Activated T-cell treated with anti-CD3 and anti-CD28 coated beads, Interleukin-2, amount 50 U/mL, for 4 hours (primary cell): ENCODE measurements at places on chromosomes 3 and 15.

DNA sequence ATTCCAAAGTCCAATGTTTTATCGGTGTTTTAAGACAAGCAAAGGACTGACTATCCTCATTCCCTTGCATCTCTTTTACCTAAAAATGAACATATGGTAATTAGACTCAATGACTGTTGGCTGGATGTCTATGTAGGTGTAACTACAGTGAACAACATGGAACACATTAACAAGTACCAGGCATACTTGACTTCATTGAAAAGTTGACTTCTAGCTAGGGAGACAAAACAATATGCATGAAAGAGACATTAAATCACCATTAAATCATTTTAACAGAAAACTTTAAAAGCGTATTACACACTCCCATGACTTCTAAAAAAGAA lies 34.3 kb upstream of the ANPEP start:
- no peak for DNase-seq

GRCh38 chr3:48344867-48345507 lies 11.5 kb upstream of the SPINK8 start:
- no peak for DNase-seq

DNA sequence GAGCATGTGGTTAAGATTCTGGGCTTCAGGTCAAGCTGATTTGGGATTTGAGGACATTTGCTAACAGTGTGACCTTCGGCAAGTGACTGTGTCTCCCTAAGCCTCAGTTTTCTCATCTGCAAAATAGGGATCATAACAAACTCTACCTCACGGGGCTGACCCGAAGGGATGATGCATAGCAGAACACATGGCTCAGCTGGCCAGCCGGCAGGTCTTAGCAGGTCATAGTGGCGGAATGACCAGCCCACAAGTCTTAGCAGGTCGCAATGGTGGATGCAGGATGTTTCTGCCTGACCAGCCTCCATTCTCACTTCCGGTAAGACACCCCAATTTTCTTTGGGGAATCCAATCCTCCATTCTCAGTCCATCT lies 63.3 kb downstream of the IQSEC1 start:
- DNase-seq, result no peak

GRCh38 chr3:144028798-144029411 lies 57.3 kb downstream of the DIPK2A start:
- no peak for DNase-seq

DNA sequence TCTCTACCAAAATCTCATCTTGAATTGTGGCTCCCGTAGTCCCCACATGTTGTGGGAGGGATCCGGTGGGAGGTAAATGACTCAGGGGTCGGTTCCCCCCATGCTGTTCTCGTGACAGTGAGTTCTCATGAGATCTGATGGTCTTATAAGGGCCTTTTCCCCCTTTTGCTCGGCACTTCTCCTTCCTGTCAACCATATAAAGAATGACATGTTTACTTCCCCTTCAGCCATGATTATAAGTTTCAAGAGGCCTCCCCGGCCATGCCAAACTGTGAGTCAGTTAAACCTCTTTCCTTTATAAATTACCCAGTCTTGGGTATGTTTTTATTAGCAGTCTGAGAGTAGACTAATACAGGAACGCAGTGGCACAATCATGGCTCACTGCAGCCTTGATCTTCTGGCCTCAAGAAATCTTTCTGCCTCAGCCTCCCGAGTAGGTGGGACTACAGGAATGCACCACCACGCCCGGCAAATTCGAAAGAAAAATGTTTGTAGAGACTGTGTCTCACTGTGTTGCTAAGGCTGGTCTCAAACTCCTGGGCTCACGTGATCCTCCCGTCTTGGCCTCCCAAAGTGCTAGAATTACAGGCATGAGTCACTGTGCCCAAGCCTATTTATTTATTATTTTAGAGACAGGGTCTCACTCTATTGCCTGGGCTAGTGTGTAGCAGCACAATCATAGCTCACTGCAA lies 101.0 kb downstream of the ATP10A start:
- no peak for DNase-seq

DNA sequence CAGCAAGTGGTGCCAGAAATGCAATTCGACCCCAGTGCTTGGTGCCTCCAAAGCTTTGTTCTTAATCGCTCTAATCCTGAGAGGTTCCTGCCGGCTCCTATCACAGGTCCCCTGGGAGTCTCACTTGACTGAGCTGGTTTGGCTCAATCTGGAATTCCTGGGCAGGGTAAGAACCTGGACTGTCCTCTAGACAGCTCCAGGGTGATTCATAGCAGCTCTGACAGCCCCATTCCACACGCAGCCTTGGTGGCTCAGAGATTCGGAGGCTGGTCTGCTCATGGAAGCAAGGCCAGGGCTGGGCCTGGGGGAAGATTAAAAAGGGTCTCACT lies 37.9 kb downstream of the MYO5C start:
- no peak for DNase-seq

DNA sequence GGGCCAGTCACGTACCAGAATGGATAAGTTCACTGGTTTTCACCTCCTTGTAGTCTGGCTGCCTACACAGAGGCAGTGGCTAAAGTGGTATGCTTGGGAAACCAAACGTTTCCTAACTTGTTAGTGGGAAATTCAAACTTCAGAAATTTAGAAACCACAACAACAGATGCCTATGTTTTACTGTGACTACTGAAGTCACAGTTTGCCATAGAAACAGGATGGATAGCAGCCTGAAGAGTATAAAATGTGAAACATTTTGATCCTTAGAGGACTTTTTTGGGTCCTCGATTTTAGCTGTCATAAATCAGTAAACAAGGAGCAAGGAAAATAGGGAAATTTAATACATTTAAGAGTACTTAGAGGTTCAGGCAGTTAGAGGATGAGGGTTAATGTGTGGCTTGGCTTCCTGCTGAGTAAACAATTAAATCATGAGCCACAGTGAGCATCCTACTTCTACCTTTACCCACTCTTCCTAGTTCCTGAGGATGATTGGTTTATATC lies 48.6 kb downstream of the CMSS1 start:
- DNase-seq, result no peak

GRCh38 chr3:102089904-102090720 lies 240.8 kb downstream of the NFKBIZ start:
- no peak for DNase-seq

DNA sequence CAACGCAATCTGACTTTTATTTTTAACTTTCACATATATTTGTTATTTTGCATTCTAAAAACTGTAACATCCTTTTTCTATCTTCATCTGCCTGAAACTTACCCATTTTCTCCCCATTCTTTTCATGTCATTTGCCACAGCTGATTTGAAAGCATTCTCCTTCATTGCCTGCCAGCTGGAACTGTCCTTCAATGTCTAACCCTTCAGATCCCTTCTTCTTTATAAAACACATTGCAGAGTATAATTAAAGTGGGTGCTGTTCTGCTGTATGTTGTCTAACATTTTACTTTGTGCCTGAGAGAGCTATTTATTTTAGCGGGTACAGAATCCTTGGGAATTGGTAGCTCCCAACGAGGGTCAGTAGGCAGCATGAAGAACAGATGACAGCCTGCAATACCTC lies 827.4 kb downstream of the IGSF11 start:
- DNase-seq, result no peak

DNA sequence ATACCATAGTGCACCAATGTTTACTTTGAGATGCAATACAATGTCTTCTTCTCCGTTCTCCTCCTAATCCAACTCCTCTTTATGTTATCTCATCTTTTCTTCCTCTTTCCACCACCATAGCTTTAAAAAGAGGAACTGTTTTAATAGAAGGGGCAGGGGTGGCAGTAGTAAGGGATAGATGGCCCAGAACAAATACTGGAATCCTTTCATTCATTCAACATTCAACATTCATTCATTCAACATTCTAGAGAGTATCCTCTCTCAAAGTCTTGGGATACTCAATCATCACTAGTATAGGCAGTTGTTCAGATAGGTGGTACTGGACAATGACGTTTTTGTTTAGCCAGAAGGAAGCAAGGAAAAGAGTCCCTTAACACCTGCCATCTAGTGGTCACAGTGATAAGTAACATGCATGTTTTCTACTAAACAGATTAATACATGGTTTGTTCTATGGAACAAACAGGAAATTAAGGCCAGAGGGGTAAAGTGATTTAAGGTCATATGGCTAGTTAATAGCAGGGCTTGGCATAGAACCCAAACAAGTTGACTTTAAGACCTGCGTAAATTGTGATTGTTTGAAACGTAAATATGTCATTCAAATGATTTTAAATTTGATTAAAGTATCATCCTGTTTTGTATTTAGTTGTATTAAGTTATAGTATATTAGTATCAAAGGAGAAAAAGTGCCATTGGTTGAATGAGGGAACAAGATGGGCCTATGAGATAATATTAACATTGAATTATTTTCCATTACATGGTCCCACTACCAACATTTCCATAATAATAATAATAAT lies 26.9 kb upstream of the EHHADH start:
- no peak for DNase-seq

DNA sequence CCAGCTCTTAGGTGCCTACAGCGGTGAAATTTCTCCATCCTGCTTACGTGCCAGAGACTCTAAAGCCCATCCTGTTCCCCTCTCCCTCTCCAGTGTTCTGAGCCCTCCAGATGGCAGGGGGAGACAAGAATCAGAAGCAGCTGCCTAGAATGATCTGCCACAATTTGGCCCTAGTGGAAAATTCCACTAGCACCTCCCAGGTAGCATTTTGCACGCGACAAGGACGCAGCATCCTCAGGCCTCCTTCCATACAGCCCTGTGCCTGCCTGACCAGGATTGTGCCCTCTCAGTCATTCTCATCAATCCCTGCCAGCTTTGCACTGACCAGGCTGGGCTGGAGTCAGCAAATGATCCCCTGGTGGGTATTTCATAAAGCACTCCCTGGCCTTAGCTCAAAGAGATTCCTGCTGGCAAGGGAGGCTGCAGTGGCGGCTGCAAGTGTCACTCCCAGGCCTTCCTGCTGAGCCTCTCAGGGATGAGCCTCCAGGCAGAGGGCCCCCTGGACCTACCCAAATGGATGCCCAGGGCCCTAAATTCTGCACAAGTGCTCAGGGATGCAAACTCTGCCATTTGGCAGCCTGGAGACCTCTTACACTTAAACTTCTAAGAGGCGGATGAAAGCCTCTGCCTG lies 130.2 kb upstream of the ATP2B2 start:
- no peak for DNase-seq

- DNase-seq, result no peak
Observed at GRCh38 chr15:27660676-27661075, 438.4 kb downstream of the OCA2 start.

- no peak for DNase-seq
Observed at GRCh38 chr15:63030101-63030551, 12.4 kb upstream of the TPM1 start.

DNA sequence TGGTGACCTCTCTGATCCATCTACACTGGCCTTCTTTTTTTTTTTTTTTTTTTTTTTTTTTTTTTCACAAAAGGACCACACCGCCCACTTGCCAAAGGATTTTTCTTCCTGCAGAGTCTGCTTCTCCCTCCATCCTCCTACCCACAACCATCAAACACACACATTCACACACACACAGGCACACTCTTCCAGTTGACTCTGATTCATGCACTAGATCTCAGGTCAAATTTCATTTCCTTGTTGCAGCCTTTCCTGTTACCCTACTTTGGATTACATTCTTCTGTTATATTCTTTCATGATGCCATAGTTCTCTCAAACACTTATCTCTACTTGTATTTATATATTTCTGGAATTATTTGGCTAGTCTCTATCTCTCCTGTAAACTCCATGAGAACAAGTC lies 133.9 kb downstream of the STAC start:
- DNase-seq, result no peak

DNA sequence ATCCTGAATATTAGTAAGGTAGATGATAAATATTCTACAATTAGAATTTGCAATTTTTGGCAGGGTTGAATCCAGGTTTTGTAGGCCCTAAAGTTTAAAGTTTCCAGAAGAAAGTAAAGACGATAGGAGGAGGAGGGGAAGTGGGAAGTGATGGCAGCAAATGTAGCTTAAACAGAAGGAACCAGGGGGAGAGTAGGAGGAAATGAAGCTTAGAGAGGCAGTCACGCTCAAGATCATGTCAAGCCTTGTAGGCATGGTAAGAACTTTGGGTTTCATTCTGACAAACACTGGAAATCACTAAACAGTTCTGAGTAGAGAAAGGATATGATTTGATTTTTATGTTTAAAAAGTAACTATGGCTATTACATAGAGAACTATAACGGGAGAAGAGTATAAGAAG lies 63.9 kb downstream of the NR2E3 start:
- DNase-seq, result no peak
